ENCODE measurements at places on chromosomes 1 and 21.
A peak's percentile ranks its signal among the peaks of the same experiment; 100 is the strongest.

DNA sequence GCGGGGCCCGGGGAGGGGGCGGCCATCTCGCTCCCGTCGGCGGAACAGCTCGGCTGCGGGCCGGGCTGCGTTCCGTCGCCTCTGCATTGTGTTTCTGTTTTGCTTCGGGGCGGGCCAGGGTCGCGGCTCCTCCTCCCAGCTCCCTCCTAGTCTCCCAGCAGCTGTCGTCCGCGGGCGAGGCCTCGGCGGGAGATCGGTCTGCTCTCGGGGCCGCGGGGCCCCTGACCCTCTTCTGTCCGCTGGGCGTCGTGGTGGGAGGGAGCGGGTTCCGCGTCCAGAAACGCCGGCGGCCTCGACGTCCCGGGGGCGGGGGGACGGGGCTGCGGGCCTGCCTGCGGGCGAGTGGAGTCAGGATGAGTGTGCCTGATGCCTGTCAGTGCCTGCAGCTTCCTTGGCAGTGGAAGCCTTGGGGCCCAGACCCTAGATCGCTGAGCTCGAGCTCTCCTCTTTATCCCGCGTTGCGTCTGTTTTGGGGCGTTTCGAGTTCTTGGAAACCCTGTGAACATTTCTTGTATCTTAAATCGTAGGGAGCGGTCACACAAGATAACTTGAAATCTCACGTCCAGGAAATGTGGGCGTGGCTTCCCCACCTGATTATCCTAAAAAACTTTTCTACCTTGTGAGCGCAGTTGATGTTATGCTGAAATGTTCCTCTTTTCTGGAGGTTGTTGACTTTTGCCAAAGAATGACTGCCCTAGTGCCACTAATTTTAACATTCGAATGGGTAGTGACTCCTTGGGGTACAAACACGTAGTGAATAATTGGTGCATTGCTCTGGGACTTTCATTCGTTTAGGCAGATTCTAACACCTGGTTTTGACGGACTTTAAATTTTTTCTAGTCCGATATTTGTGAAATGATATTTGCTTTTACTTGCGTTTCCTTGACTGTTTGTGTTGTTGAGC lies 676 bp downstream of the MORC3 start:
- DNase-seq = peak; percentile 75

- no peak for DNase-seq
Observed at GRCh38 chr21:41360072-41360821, 1.6 kb upstream of the MX2 start.

- DNase-seq = no peak
Observed at GRCh38 chr1:32676945-32677344, 25.6 kb downstream of the SYNC start.

GRCh38 chr1:151822404-151822803 lies 9.2 kb downstream of the RORC start:
- no peak for DNase-seq

- no peak for DNase-seq
Observed at GRCh38 chr1:205274041-205274691, 46.4 kb downstream of the TMCC2 start.

DNA sequence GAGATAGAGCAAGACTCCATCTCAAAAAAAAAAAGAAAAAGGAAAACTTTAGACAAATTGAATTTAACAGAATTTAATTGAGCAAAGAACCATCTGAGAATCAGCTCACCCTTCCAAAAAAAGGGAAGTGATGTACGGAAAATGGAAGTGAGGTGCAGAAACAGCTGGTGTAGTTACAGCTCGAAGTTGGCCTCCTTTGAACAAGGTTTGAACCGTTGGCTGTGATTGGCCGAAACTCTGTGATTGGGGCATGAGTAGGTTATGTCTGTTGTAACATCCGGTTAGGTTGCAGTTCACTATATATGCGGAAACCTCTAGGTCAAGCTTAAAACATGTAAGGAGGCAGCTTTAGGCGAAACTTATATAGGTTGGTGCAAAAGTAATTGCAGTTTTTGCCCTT lies 97.9 kb upstream of the KIF26B start:
- no peak for DNase-seq

GRCh38 chr1:23896491-23896890 lies 16.7 kb downstream of the CNR2 start:
- DNase-seq = no peak

Measured in RWPE1 (cell line).